ENCODE measurements at places on chromosomes 2 and 18. TPM values are rescaled to one million over a fixed set of nuclear protein-coding genes. Genes with fewer than 3 reads are reported as not detected.
A peak's percentile ranks its signal among the peaks of the same experiment; 100 is the strongest.

DNA sequence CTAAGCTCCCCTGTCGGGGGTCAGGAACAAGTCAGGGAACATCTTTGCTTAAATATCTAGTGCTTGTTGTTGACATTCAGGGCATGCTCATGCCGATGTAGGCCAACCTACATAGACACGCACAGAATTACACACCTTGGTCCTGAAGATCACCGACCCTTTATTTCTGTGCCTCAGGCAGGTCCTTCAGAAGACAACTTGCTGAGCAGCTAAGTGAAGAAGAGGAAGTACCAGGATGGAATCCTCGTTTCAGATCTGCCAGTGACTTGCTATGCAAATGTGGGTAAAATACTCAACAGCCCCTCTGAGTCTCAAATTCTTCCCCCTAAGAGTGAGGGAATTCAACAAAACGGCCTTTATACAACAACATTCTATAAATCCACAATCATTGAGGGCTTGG lies 494.7 kb downstream of the BCL11A start:
- ATAC-seq = no peak

DNA sequence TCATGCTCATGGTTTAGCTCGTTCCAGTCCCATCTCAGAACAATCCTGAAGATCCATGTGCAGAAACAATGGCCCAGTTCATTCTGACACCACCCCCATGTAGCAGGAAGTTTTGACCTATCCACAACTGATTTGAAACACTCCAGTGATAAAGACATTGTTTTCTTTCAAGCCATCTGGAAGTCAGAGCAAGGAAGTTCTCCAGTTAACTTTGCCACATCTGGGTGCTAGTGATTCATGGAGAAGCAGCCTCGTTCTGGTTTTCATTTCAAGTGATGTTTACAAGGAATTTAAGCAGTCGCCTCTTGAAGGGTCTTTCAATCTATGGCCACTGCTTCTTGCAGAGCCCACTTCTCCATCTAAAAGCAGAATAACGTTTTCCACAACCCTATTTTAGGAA lies 36.6 kb upstream of the TWIST2 start:
- no peak for ATAC-seq

- ATAC-seq = no peak
These were observed 731.4 kb downstream of the TSN start for GRCh38 chr2:122486705-122487415.

MAP3K19 gene
- not detected for total RNA-seq

SCN9A gene
- total RNA-seq = 7.7 TPM

GRCh38 chr18:24964216-24964615 lies 387.8 kb downstream of the ZNF521 start:
- no peak for ATAC-seq

GRCh38 chr18:44342162-44342561 lies 338.5 kb upstream of the SETBP1 start:
- no peak for ATAC-seq

GRCh38 chr2:52035391-52035790 lies 1003.5 kb upstream of the NRXN1 start:
- ATAC-seq = no peak

DNA sequence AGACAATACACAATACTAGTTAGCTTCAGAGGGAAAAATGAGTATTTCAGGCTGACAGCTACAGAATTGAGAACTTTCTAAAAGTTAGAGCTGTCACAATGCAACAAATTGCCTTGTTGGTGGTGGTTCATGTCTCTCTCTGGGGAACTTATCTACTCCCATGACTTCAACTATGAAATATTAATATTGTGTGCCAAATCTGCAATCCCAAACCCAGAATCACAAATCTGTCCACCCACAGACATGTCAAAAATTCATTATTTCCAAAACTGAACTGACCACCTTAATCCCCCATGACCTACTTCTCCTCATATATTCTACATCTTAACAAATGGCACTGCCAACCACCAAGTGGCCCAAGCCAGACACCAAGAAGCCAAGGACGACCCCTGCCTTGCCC lies 143.5 kb downstream of the TCF4 start:
- no peak for ATAC-seq

DNA sequence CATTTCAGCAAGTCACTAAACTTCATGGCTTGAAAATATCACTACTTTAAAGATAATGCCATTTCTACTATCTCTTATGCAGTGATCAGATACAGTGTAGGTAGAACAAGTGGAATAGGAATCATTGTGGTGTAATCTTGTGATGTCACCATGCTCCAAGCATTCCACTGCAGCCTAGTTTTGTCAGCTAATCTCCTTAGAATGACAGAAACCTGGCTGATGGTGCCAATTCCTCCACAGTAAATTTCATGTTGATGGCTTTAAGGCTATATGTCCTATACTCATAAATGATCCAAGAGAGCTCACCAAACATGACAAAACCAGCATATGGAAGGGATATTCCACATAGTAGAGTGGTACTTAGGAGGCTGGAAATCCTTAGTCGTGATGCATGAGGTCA lies 184.9 kb downstream of the PDE1A start:
- ATAC-seq = peak; percentile 46

GRCh38 chr2:19209575-19210341 lies 148.7 kb downstream of the OSR1 start:
- ATAC-seq = no peak

GRCh38 chr18:4445902-4446301 lies 9.2 kb downstream of the DLGAP1 start:
- no peak for ATAC-seq

- no peak for ATAC-seq
These were observed 15.8 kb downstream of the LCT start for GRCh38 chr2:135821190-135821589.

HDLBP gene
- 367 TPM for total RNA-seq

POTEI gene
- total RNA-seq = not detected
